ENCODE measurements at places on chromosomes 4 and X.
A peak's percentile ranks its signal among the peaks of the same experiment; 100 is the strongest.

DNA sequence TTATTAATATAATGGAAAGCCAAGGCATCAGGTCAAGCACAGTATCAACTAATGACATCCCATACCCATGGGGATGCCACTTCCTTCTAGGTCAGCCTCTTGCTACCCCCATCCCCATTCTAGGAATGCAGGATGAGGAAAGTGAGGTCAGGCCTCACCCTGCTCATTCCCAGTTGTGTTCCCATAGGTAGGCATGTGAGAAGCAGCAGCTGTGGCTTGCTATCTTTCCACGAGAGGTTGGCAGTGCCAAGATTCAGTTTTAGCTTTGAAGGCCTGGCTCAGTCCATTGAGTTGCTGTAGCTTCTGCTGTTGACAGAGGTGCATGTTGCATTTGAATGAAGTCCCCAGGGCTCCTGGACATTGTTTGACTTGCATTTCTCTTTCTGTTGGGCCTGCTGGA lies 15.5 kb downstream of the LONRF3 start:
- no peak for DNase-seq

DNA sequence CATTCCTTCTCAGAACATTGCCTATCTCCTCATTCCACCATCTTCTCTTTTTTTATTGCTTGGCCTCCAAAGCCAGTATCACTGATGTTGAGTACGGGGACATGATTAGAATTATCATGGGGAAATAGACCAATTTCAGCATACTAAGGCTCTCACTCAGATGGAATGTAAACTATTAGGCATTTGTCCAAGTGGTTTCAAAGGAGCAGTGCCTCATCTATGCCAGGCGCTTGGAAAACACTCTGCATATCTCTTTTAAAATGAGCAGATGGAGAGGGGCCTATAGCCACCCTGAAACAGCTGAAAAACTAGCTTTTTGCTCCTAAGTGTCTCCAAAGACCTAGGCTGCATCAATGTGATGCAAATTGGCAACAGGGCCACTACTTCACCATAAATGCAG lies 150.8 kb upstream of the DIPK2B start:
- no peak for DNase-seq

GRCh38 chrX:15750611-15751154 lies 12.6 kb downstream of the CA5B start:
- no peak for DNase-seq

- no peak for DNase-seq
These were observed 33.0 kb upstream of the KIAA0232 start for GRCh38 chr4:6749340-6750171.

DNA sequence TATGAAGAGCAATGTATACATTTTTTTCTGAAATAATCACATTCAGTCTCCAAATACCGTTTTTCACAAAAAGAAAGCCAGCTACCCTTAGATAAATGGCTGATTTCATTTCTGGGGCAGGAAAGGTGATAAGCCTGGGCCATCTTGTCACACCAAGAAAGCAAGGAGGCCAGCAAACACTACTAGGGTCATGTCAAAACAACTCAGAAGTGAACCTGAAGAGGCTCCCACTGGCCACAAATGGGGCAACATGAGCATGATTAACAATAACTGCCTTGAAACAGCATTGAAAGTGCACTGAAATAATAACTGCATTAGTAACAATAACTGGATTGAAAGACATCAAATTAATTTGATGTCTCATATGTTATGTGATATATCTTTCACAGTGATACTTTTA lies 39.3 kb downstream of the SH3KBP1 start:
- DNase-seq = no peak

- DNase-seq = peak; percentile 19
These were observed 41.6 kb upstream of the NKRF start for GRCh38 chrX:119647552-119648420.

GRCh38 chrX:86436116-86436515 lies 287.9 kb downstream of the DACH2 start:
- no peak for DNase-seq

GRCh38 chrX:146754268-146754667 lies 55.3 kb upstream of the CXorf51B start:
- DNase-seq = no peak

DNA sequence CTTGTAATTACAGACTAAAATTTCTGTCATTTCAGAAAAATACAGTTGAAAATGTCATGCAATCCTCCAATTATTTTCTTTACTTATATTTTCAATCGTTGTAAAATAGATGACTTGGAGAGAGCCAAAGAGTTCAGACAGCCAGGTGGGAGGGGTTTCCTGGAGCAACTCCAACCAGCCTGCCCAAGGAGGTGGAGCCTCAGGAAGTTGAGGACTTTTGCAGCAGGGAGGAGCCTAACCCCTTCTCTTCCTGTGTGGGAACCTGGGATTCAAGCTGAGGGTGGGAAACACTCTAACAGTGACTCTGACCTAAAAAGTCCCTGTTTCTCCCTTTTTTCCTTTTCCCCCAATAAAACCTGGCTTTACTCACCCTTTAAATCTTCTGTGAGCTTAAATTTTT lies 72.2 kb upstream of the GABRG1 start:
- no peak for DNase-seq

GRCh38 chr4:24529555-24529954 lies 54.8 kb downstream of the DHX15 start:
- DNase-seq = no peak

- no peak for DNase-seq
These were observed 67.2 kb downstream of the ANK2 start for GRCh38 chr4:113116414-113117357.

GRCh38 chrX:101097546-101098453 lies at the start of gene CENPI:
CENPI (plus strand) TSS chrX:101098204; CDS start chrX:101101071, 2,867 bp downstream.
- peak; percentile 84 for DNase-seq

- DNase-seq = no peak
These were observed 6.2 kb downstream of the GK start for GRCh38 chrX:30659421-30659820.

- DNase-seq = no peak
These were observed 158.3 kb downstream of the CPE start for GRCh38 chr4:165537028-165537648.

DNA sequence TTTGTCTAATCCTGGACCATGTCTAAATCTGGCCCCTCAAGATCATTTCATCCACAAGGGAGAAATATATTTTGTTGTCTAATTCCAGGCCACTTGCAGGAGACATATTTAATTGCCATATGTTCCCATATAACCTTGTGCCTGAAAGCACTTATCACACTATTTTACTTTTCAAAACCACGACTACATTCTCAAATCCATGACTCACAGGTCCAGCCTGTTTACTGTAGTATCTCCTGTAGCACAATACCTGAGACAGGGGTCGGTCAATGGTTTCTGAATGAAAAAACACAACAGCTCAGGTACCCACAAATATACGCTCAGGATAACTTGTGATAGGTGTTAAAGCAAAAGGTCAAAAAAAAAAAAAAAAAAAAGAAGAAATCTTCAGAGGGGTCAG lies 60.9 kb downstream of the SEC24D start:
- DNase-seq = no peak

GRCh38 chr4:25759101-25759500 lies 103.5 kb downstream of the SLC34A2 start:
- no peak for DNase-seq

GRCh38 chr4:48297256-48297846 lies 27.7 kb upstream of the TEC start:
- DNase-seq = no peak

GRCh38 chrX:91066104-91066503 lies 368.5 kb upstream of the PABPC5 start:
- no peak for DNase-seq

GRCh38 chrX:155757046-155757759 lies 123.9 kb upstream of the VAMP7 start:
- DNase-seq = no peak

DNA sequence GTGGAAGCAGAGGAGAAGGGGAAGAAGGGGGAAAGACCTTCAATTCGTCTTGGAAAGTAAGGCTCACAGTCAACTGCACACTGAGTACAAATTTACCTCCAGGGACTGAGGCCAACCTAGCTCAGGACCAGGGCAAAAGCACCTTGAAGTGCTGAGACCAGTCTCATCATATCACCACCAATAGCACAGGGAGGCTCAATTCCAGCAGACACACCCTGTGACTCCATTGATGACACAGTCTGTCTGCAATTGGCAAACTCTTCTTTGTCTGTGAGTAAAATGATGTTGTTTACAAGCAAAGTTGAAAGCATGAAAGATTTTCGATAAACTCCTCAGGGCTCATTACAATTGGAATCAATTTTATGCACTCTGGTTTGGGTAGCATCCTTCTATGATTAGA lies 32.3 kb downstream of the TRIML1 start:
- DNase-seq = no peak

DNA sequence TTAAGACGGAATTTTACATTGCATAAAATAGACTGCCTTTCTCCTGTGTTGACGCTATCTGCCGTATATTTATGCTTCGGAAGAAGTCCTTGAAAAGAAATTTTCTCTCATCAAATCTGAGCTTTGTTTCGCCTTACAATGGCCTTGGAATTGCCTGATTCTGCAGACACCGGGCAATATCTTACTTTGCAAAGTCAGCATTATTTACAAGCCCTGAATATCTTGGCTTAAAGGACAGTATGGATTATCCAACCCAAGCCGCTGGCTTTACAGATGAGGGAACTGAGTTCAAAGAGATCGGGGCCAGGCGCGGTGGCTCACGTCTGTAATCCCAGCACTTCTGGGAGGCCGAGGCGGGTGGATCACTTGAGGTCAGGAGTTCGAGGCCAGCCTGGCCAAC lies 1.1 kb upstream of the MANBA start:
- no peak for DNase-seq

DNA sequence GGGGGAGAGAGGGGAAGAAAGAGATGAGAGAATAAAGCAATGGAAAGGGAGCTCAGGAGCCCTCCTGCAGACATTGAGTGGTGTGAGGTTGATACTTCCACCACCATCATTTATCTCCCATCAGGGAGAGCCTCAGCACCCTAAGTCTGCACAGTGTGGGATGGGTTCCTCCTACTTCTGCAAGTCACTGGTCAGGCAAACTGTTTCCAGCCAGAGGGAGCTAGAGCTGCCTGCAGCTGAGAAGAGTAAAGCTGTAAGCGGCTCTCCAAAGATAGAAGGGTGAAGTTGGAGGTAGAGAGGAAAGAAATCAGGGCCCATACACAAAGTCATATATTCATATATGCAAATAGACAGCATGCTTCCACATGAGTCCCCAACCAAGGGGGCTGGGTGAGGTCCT lies 21.9 kb upstream of the ZNF81 start:
- no peak for DNase-seq

GRCh38 chrX:38992441-38993096 lies 191.3 kb downstream of the MID1IP1 start:
- no peak for DNase-seq

DNA sequence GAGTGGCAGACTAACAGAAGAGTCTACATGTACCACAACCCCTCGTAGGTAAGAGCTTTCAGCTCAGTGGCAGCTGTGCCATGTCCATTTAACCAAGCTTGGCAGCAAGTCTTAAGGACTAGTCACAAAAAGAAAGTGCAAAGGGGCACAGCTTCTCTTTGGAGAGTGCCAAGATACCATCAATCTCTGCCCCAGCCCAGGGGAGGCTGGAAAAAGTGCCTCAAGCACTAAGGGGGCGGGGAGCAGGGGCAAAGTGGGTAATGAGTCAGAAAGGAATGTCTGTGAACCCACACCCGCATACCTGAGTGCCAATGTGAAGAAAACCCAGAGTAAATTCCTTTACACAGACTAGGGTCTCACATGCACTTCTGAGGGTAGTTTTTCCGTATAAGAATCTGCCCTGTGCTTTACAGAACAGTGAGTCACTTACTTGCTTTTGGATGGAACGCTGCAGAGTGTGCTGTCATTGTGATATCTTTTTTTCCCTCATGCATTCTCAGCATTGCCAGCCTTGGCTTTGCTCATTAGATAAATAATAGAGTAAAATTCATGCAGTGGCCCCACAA lies 219.8 kb downstream of the ZNF674 start:
- peak; percentile 13 for DNase-seq

DNA sequence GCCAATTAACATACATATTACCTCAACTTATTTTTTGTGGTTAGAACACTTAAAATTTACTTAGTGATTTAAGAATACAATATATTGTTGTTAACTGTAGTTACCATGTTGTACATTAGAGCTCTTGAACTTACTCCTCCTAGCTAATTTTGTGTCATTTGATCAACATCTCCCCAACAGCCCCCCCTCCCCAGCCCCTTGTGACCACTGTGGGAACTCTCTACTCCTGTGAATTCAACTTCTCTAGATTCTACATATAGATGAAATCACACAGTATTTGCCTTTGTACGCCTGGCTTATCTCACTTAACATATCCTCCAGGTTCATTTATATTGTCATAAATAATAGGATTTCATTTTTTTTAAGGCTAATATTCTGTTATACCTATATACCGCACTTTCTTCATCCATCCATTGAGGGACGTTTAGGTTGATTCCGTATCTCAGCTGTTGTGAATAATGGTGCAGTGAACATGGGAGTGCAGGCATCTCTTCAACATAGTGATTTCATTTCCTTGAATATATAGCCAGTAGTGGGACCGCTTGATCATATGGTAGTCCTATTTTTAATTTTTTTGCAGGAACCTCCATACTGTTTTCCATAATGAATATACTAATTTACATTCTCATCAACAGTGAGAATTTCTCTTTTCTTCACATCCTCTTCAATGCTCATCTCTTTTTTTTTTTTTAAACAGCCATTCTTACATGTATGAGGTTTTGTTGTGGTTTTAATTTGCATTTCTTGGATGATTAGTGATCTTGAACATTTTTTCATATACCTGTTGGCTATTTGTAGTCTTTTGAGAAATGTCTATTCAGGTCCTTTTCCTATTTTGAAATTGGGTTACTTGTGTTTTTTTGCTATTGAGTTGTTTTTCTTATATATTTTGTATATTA lies 66.8 kb downstream of the RAPGEF2 start:
- DNase-seq = no peak

DNA sequence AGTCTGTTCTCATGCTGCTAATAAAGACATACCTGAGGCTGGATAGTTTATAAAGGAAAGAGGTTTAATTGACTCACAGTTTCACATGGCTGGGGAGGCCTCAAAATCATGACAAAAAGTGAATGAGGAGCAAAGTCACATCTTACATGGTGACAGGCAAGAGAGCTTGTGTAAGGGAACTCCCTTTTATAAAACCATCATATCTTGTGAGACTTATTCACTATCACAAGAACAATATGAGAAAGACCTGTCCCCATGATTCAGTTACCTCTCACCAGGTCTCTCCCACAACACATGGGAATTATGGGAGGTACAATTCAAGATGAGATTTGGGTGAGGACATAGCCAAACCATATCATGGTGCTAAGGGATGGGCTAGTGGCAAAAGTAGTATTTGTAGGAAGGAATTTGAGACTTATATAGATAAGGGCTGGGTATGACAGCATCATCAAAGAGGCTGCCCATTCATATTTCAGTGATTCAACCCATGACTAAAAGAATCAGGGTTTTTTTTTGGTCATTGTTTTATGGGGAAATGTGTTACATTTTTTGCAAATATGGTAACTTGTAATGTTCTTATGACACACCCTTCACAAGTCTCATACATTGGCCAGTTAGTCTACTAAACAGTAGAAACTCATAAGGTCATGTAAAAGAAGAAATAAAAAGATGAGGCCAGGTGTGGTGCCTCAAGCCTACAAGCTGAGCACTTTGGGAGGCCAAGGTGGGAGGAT lies 34.7 kb downstream of the NUP62CL start:
- no peak for DNase-seq

- no peak for DNase-seq
These were observed 17.3 kb upstream of the SEL1L3 start for GRCh38 chr4:25879991-25880651.

Data from activated gamma-delta T cell treated with anti-CD3 and anti-CD28 coated beads, Interleukin-2, amount 50 U/mL, for 16 hours (primary cell).